ENCODE measurements at places on chromosomes 1 and 21.

GRCh38 chr1:4784761-4785160 lies 130.4 kb downstream of the AJAP1 start:
- no peak for DNase-seq

GRCh38 chr1:67355745-67356424 lies 48.2 kb downstream of the IL12RB2 start:
- DNase-seq, result no peak

DNA sequence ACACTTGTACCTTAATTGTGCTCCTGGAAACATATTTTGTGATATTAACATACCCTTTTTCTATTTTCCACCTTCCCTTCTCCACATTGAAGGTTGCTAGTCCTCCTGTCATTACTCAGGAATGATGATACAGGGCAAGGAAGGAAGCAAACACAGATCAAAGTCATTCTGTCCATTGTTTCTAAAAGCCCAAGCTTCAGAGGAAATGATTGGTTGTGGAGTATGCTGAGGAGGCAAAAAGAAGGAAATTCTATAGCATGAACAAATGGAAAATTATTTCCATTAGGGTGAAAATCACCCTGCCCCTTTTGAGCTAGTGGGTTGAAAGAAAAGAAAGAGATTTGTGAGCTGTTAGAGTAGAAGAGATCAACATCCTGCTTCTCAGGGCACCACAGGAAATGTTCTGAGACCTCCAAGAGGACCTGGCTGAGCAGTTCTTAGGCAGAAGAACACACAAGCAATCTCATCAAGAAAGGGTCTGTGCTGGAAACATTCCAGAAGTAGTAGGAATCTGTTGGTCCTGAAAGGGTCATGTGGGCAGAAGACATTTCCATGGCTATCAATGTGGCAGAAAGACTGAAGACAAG lies 29.0 kb upstream of the PRRX1 start:
- no peak for DNase-seq

- no peak for DNase-seq
Measured at GRCh38 chr21:38988509-38989378, 183.0 kb downstream of the ETS2 start.

DNA sequence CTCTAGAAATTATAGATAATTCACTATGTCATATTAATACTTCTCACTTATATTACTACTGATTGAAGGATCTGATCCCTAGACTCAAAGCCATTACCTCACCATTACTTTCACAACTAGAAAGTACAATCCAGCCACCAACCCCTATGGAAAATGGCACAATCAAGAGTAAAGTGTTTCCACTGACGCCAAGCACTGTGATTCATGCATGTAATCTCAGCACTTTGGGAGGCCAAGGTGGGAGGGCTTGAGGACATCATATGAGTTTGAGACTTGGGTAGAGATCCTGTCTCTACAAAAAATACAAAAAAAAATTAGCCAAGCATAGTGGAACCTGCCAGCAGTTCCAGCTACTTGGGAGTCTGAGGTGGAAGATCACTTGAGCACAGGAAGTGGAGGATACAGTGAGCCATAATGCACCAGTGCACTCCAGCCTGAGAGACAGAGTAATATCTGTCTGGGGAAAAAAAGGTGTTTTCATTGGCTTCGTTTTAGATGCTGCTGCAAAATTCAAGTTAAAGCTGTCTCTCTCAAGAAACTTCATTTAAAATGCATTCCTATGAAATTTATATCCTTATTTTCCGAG lies 126.5 kb downstream of the AKT3 start:
- no peak for DNase-seq

GRCh38 chr21:34536311-34536710 lies 24.3 kb upstream of the KCNE1 start:
- no peak for DNase-seq

Measured in activated T-helper 1 cell treated with anti-CD3 and anti-CD28 coated beads, Interleukin-2, amount 50 U/mL, for 16 hours (primary cell).